ENCODE measurements at places on chromosomes 4 and X.

GRCh38 chr4:33577791-33578190, 2666.5 kb downstream of the ARAP2 start:
- no peak for DNase-seq

- no peak for DNase-seq
Measured at GRCh38 chr4:73438582-73439215, 2.7 kb downstream of the AFP start.

DNA sequence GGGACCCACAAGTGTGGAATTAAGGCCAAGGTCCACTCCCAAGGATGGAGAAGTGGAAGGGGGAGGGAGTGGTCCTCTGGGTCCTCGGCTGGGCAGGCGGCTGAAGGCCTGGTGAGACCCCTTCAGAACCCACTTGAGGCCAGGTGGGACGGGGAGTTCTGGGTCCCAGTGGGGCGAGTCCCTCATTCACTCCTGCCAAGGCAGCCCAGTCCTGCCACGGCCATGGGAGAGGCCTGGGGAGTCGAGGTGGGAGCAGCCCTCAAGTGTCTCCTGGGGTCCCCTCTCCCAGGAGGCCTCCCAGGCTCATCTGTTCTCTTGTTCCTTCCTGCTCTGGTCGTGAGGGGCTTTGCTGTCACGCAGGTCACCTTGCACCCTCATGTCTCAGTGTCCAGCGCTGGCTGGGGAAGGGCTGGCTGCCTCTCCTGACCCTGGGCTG, 6.1 kb upstream of the SH3BP2 start:
- no peak for DNase-seq

DNA sequence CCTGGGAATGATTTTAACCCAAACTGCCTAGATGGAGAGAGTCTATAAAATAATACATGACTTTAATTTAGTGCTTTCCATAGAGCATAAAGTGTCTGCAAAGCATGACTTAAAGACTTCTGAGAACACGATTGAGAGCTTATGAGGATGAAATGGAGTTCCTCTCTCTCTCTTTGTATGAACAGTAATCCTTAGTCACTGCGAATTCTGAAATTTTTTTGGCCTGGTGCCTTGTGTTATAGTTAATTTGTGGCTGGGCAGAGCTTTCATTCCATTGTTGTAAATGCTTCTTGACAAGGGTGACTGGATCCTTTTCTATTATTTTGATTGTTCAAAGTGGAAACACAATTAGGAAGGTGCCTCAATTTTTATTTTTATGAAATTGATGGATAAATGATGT, 179.5 kb downstream of the CEP135 start:
- no peak for DNase-seq

GRCh38 chr4:130034876-130035275, 938.9 kb downstream of the C4orf33 start:
- DNase-seq: no peak

- no peak for DNase-seq
Measured at GRCh38 chr4:37825968-37826294, 555 bp upstream of the PGM2 start.

- no peak for DNase-seq
Measured at GRCh38 chr4:168551945-168552695, 55.3 kb downstream of the PALLD start.
